ENCODE measurements at places on chromosomes 3 and 15.

- peak; percentile 51 for DNase-seq
Measured at GRCh38 chr15:70466895-70467529, 296.3 kb downstream of the UACA start.

- DNase-seq = no peak
Measured at GRCh38 chr3:29440413-29441305, 159.8 kb downstream of the RBMS3 start.

GRCh38 chr3:122930063-122930997 lies 97.2 kb downstream of the SEMA5B start:
- DNase-seq = no peak

DNA sequence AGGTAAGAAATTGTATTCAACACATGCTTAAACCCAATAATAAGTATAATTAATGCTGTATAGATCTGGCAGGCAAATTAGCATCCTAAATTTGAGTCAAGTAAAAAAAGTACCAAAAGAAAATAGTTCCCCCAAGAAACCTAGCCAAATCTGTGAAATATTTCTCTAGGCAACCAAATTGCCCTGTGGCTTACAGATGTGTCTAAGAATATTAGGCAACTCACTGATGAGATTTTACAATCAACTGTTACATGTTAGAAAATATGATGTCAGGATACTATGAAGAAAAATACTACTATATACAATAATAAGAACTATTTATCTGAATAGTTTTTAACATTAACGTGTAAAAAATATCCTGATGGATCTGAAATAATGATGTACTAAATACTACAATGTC lies 397.1 kb downstream of the TIGIT start:
- no peak for DNase-seq

DNA sequence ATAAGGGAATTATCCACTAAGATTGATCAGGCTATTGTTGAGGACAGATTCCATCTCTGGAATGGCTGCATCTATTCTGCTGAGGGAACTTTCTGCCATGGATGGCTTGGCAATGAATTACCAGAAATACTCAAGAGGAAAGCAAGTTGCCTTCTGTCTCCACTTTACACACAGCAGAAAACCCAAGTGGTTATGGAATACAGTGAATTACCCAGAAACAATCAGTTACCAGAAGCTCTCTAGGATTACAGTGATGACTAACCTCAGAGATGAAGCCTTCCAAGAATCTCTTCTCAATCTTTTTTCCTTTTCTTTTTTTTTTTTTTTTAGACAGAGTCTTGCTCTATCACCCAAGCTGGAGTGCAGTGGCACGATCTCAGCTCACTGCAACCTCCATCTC lies 183.3 kb downstream of the WDR76 start:
- no peak for DNase-seq

- no peak for DNase-seq
Measured at GRCh38 chr3:191345334-191345733, 15.0 kb upstream of the UTS2B start.

DNA sequence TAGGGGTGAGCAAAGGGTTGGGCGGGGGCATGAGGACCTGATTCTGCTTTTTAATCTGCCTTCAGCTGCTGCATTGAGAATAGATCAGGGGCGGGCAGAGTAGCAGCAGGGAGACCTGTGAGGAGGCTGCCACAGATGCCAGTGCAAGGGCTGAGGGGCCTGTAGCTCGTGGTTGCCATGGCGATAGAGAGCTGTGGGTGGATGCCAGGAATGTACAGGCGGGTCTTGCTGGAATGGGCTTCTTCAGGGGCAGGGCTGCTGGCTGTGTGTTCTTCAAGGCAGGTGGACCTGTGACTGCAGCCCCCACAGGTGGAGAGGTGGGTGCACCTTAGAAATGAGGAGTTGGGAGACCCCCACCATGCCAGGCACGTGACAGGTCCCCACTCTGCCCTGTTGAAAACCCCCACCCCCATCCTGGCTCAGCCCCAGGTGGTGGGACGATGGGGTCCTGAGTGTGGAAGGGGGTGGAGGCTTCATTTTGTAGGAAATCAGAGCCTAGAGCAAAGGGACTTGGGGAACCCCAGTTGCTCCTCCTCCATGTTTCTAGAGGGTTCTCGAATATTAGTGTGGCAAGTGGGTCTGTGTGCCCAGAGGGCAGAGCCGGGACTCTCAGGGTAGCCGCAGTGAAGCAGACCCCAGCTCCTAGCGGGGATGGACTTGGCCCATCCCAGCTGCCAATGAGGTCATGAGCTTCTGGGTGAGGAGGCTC lies 38.3 kb downstream of the SLC6A6 start:
- DNase-seq = no peak

DNA sequence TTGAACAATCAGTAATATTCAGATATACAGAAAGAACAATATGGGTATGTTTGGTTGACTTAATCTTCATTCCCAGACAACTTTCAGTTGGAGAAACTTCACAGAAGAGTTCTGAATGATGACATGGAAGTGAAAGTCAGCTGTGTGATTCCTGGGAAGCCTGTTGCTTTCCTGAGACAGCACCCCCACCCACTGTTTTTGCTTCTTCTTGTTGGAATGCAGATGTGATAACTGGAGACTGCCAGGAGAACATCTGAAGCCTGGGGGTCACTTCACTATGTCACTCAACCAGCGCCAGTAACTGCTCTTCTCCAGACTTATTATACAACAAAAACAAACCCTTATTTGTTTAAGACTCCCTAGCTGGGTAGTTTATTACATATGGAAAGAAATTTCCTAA lies 599.4 kb downstream of the ZIC1 start:
- DNase-seq = no peak

GRCh38 chr3:123804676-123805075 lies 79.5 kb downstream of the MYLK start:
- no peak for DNase-seq
